ENCODE measurements at places on chromosomes 2 and 18.

DNA sequence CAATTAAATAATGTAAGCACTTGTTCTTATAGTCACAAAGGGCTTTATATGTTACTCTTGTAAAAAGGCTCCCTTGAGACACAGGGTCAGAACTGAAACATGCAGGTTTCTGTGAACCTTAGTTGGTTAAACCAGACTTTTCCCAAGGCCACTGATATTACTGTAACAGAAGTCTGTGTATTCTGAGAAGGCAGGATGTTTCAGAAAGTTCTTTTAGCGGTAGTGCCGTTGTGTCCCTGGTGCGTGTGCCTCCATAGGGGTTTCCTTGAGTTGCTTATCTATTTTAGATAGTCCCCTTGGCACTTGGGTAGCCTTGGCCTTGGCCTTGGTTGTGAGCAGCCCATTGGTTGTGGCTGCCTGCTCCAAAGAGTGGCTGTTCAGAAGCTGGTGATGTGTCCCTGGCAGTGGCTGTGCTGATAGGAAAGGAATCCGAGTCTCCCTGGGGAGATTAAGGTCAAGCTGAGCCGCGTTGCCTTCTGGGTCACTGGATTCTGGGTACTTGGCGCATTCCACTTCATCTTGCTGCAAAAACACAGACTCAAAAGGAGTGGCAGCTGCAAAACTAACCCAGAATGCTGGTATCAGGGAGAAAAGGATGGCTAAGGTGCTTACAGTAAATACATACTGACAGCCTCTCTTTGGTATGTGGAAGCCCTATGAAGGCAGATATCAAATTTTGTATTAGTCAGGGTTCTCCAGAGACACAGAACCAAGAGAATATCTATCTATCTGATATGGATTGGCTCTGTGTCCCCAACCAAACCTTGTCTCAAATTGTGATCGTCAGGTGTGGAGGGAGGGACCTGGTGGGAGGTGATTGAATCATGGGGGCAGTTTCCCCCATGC is 69.7 kb downstream of the FHOD3 start:
- DNase-seq = no peak

GRCh38 chr2:43270930-43271615 is 44.7 kb upstream of the ZFP36L2 start:
- no peak for DNase-seq

DNA sequence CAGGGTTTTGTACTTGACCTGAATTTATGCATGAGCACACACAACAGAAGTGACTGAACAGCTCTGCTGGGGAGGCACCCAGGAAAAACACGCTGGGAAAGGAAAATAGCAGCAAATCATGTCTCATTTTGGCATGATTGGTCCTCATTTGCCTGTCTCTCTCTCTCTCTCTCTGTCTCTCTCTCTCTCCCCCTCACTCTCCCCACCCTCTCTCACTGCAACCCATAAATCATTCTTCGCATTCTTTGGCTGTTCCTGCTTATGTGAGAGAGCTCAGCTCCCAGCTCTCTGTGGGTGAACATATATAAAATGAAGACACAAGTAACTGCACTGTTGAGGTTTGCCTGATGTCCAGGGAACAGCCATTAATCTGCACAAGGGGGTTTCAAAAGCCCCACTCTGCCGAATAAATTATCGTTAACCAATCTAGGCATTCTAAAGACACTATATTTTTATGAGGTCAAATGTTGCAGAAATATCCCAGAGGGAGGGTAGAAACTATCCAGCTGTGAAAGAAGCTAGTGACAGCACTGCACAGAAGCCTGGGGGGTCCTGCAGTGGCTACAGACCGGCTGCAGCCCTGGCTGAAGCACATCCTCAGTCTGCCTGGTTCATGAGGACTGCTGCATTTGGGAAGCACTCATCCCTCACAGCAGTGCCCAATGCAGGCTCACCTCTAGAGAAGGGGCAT is 260.3 kb downstream of the AFF3 start:
- peak; percentile 90 for DNase-seq

DNA sequence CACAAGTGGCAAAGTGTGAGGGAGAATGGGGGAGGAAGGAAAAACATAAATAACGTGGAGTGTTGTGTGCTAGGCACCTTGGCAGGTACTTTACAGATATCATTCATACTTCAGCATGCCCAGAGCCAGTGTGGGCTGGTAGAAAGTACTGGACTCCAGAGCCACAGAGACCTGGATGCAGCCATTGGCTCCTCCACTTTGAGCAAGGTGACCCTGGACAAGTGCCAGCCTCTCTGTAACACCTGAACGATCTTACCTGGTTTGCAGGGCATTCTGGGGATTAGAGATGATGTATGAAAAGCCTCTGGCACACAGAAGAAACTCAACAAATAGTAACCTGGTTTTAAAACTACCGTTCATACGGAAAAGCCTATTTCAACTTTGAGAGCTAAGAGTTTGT is 6.3 kb downstream of the LOXHD1 start:
- DNase-seq = no peak

GRCh38 chr2:203782262-203782976 is 76.0 kb downstream of the CD28 start:
- peak; percentile 95 for DNase-seq

DNA sequence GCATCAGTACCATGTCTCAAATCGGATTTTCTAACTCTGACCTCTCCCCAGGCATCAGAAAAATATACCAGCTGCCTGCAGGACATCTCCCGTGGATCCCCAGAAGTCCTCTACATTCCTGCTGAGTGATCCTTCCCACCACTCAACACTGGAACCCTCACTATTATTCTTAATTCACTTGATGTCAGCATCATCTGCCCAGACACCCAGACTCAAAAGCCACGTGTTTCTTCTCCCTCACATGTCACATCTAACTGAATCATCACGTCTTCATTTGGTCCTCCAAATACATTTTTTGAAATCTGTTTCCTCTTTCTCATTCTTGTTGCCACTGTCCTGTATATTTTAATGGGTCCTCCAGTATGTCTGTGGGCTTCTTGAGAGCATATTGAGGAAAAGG is 218.6 kb downstream of the HRH4 start:
- no peak for DNase-seq

- no peak for DNase-seq
These were observed 162.7 kb upstream of the NRXN1 start for GRCh38 chr2:51194656-51195055.

DNA sequence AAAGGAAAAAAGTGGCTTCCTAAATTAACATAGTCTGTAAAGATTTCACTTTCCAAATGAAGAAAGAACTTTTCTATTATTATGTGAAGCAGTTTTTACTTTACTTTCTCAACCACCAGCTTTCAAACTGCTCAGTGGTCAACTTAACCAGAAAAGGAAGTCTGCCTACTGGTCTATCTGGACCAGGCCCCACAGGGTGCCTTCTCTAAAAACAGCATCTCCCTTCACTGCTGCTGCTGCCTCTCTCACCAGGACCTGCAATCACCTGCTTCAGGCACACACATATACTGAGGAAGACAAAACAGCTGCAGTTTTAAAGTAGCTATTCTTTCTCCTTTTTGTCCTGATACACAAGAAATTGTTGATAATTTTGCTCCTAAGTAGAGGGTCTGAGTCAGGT is 221.3 kb upstream of the DCC start:
- DNase-seq = no peak

DNA sequence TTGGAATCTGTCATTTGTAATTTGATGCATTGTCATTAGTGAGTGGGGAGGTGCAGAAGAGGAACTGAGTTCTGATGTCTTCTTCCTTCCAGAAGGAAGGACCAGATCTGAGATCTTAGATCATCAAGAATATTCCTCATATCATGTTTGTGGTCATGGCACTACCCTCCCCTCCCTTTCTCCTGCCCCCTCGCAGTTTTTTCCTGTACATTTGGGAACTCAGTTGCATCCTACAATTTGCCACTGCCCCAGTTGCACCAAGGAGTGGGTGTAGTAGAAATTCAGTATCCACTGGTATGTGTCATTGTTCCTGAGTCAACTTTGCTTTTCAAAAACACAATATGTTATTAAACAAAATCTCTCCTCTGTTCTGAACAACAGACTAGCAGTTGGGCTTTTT is 26.6 kb upstream of the ACVR1 start:
- DNase-seq = no peak

DNA sequence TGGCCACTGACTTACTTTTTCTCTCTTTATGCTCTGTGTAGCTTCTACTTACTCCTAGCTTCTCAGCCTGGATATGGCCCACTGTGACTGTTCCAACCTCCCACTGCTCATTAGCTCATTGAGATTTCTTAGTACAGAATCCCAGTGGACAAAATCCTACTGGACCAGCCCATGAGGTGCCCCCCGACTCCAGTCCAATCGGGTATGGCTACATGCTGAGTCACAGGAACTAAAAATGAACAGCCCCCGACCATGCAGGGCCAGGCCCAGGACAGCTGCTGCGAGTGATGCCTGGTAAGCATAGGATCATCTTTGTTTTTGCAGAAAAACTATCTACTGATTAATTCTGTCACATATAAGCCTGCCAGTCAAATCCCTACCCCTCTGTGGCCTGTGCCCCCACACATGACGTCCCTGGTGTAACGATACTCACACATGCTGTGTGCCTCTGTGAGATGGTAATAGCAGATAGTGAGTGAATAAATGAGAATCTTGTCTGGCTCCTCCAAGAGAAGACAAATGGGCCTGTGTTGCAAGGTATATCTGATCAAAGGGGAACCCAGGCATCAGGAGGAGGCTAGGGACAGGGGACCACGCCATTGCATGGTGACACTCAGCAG is 85.9 kb upstream of the KLF7 start:
- peak; percentile 67 for DNase-seq

DNA sequence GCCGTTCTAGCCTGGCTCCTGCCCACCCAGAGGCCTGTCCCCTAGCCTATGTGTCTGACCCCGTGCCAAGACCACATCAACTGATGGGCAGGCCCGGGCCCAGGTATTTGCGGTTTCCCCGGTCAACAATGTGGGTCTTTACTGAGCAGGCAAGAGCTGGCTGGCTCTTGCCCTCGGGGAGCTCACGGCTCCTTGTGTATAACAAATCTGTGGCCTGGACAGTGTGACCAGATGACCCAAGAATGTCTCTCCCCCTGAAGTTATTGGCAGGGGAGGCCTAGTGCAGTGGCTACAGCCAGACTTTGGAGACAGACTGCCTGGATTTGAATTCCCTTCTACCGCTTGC is 179.6 kb downstream of the KLHL29 start:
- no peak for DNase-seq

DNA sequence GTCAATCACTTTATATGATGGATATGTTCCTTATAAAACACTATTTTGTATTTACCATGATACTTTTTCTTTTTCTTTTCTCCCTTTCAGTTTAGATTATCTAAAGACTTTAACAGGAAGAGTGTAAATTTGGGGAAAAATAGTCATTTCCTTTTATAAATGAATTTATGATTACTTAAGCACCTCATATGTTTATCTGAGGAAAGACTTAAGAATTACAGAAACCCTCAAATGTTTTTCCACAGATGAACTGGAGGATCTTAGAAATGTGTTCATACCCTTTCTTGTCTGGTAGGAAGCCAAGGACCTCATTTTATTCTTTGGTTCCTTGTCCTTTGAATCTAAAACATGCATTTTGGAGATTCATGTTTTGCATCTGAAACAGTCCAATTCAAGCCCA is 36.7 kb downstream of the MAPRE2 start:
- DNase-seq = no peak

DNA sequence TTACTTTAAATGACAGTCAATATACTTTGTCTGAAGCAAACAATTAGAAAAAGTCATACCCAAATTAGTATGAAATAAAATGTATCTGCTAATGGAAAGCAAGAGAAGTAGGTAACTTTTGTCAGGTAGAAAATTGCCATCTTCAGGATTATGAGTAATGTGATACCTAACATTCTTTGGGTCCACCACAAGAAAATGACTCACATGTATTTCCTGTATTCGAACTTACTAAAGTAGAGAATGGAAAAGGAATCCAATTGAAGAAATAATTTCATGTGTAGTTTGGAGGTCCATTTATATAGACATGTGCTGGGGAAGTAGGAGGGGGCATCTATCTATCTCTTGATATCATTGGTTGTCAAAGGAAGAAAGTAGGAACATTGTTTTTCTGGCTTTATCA is 636.2 kb upstream of the CHAC2 start:
- DNase-seq = peak; percentile 6

DNA sequence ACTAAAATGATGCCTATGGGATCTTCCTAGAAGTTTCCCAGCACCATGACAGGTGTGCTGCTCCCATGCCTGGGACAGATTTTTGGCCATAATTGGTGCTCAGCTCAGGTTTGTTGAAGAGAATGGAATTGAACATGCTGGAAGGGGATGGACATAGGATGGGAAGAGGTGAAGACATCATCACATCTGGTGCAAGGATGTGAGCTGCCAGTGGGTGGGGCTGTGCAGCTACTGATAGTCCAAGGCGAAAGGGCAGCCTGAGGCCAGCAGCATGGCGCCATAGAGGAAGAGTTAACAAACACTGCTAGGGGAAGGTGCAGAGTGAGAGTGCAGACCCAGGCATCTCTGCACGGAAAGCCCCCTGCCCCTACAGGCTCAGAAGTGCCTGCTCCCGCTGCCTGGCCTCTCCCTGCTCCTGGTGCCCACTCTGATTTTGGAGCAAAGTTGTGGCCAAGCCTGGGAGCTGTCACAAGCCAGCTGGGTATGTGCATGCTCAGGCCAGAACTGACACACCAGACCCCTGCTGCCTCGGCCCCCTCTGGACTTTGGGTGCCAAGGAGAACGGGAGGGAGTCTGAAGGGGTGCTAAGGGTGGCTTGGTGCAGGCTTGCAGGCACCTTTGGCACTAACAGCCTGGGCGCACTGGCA is 178.6 kb downstream of the ZBTB7C start:
- DNase-seq = peak; percentile 12

DNA sequence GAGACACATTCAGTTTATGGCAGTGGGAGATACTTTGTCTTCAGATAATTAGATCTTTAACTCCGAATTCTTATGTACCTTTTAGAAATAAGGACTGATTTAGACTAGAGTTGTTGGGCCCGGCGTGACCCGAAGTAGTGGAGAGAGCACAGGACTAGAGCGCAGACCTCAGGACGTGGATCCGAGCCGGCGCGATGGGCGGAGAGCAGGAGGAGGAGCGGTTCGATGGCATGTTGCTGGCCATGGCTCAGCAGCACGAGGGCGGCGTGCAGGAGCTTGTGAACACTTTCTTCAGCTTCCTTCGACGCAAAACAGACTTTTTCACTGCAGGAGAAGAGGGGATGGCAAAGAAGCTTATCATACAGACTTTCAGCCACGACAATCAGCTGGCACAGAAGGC is 54.5 kb downstream of the FMNL2 start:
- DNase-seq = no peak

- DNase-seq = no peak
These were observed 13.6 kb upstream of the IL1RN start for GRCh38 chr2:113113807-113114206.

- DNase-seq = no peak
These were observed 89.2 kb upstream of the COL5A2 start for GRCh38 chr2:189268763-189269162.

Measured in skeletal muscle cell (primary cell).